ENCODE measurements at places on chromosomes 2 and 18. TPM values are rescaled to one million over a fixed set of nuclear protein-coding genes. Genes with fewer than 3 reads are reported as not detected.

- H3K27ac ChIP-seq: no peak overlapping the region
- no peak for DNase-seq
- peaks cover 8% of the 10 kb centered on the region for H3K36me3 ChIP-seq
- H3K27me3 ChIP-seq: no peaks in the 10 kb centered on the region
- no peak overlapping the region for H3K4me3 ChIP-seq
- H3K4me1 ChIP-seq: peaks cover 4% of the 10 kb centered on the region
Observed at GRCh38 chr2:43490252-43490786, 105.5 kb downstream of the THADA start.

CDKL4 gene
- 0.22 TPM for total RNA-seq

- H3K4me3 ChIP-seq: no peak overlapping the region
- peaks cover 37% of the 10 kb centered on the region for H3K36me3 ChIP-seq
- H3K4me1 ChIP-seq: peaks cover 19% of the 10 kb centered on the region
- H3K27me3 ChIP-seq: no peaks in the 10 kb centered on the region
Observed at GRCh38 chr2:32711219-32711618, 83.4 kb downstream of the TTC27 start.

- H3K4me3 ChIP-seq: no peak overlapping the region
- DNase-seq: no peak
- no peaks in the 10 kb centered on the region for H3K4me1 ChIP-seq
- H3K27ac ChIP-seq: no peak overlapping the region
- H3K36me3 ChIP-seq: no peaks in the 10 kb centered on the region
- no peaks in the 10 kb centered on the region for H3K27me3 ChIP-seq
Observed at GRCh38 chr2:13884291-13884976, 748.1 kb upstream of the LRATD1 start.

STK36 gene
- 19.0 TPM for total RNA-seq

GALR1 gene
- total RNA-seq: not detected

GRCh38 chr18:32911660-32912284 is 138.9 kb upstream of the KLHL14 start:
- H3K27ac ChIP-seq: no peak overlapping the region
- no peaks in the 10 kb centered on the region for H3K36me3 ChIP-seq
- H3K4me1 ChIP-seq: no peaks in the 10 kb centered on the region
- no peaks in the 10 kb centered on the region for H3K27me3 ChIP-seq

POTEF gene
- total RNA-seq: not detected

DNA sequence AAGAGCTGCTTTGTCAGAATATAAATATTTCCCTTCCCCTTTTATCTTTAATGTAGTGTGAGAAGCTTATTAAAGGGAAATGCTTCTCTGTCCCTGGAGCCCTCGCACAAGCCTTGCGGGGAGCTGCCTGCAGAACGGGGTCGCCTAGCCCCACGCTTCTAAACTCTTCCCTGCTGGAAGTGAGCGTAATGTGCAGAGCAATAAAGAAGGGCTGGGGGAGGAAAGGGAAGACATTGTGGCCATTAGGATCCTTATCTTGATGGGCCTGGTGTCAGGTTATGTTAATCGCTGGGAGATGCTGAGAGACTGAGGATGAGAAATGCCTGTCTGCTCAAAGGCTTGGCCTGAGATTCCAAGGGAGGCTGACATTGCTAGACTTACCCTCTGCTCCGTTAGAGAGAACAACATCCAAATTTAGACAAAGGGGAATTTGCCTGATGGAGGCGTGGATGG is 18.9 kb upstream of the FZD7 start:
- H3K27me3 ChIP-seq: peaks cover 8% of the 10 kb centered on the region
- H3K4me3 ChIP-seq: no peak overlapping the region
- H3K27ac ChIP-seq: no peak overlapping the region
- no peak for DNase-seq
- no peaks in the 10 kb centered on the region for H3K36me3 ChIP-seq

DSEL gene
- total RNA-seq: 0.12 TPM

GRCh38 chr2:24485197-24485596 is 5.9 kb upstream of the NCOA1 start:
- H3K27ac ChIP-seq: no peak overlapping the region
- no peaks in the 10 kb centered on the region for H3K36me3 ChIP-seq
- DNase-seq: no peak

GRCh38 chr2:85669549-85669948 is 1.6 kb upstream of the SFTPB start:
- H3K4me1 ChIP-seq: no peaks in the 10 kb centered on the region
- DNase-seq: no peak
- no peak overlapping the region for H3K4me3 ChIP-seq
- no peak overlapping the region for H3K27ac ChIP-seq

- peaks cover 13% of the 10 kb centered on the region for H3K27me3 ChIP-seq
- peak overlapping the region; percentile 25 for H3K27ac ChIP-seq
- H3K36me3 ChIP-seq: peaks cover 4% of the 10 kb centered on the region
- peak; percentile 56 for DNase-seq
Observed at GRCh38 chr2:96427917-96428316, 77.2 kb downstream of the NEURL3 start.

ECEL1 gene
- not detected for total RNA-seq

MDH1 gene
- 261 TPM for total RNA-seq

TFPI gene
- not detected for total RNA-seq

TCF7L1 gene
- total RNA-seq: 0.07 TPM

CHN1 gene
- 6.2 TPM for total RNA-seq

DNA sequence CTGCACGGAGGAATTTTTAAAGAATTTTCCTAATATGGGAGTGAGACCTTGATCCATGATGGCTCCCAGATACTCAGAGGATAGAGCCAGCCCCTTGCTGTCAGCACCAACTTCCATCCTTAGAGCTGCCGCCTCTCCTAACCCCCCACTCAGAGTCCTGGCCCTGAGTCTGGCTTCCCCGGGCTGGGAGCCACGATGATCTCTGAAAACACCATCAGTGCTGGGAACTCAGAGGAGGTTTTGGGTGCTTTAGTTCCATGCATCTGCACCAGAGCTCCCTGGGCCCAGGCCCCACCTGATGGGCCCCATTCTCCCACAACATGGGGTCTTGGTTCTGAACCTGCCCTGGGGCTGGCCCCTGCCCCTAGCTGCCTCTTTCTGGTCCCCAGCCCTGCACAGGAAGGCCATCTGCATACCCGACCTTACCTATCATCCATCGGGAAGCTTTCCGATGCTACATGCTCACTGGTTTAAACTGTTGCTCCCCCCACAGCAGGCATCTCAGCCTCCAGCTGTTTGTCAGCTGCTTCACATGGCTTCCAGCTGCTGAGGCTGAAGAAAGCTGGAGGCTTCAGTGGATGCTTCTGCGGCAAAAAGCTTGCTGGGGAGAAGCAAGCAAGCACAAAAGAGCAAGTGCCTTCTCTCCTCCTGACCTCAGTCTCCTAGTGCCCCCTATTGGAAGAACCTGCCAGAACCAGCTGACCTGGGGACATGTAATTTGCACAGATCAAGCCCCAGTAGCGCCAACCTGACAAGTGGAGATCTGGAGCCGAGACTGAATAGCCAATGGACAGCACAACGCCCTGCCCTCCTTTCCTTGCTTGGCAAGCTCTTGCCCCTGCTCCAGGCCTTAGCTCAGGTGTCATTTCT is 24.2 kb upstream of the RHOB start:
- no peak overlapping the region for H3K4me3 ChIP-seq
- no peaks in the 10 kb centered on the region for H3K27me3 ChIP-seq
- H3K4me1 ChIP-seq: peaks cover 16% of the 10 kb centered on the region
- no peaks in the 10 kb centered on the region for H3K36me3 ChIP-seq
- DNase-seq: peak; percentile 44

GRCh38 chr2:170462433-170463205 is 252.5 kb upstream of the SP5 start:
- H3K4me1 ChIP-seq: no peaks in the 10 kb centered on the region
- peaks cover 2% of the 10 kb centered on the region for H3K27me3 ChIP-seq
- no peaks in the 10 kb centered on the region for H3K36me3 ChIP-seq
- no peak overlapping the region for H3K4me3 ChIP-seq

- DNase-seq: no peak
- H3K36me3 ChIP-seq: no peaks in the 10 kb centered on the region
- no peak overlapping the region for H3K4me3 ChIP-seq
Observed at GRCh38 chr2:68931799-68932198, 20.9 kb downstream of the GKN2 start.

DNA sequence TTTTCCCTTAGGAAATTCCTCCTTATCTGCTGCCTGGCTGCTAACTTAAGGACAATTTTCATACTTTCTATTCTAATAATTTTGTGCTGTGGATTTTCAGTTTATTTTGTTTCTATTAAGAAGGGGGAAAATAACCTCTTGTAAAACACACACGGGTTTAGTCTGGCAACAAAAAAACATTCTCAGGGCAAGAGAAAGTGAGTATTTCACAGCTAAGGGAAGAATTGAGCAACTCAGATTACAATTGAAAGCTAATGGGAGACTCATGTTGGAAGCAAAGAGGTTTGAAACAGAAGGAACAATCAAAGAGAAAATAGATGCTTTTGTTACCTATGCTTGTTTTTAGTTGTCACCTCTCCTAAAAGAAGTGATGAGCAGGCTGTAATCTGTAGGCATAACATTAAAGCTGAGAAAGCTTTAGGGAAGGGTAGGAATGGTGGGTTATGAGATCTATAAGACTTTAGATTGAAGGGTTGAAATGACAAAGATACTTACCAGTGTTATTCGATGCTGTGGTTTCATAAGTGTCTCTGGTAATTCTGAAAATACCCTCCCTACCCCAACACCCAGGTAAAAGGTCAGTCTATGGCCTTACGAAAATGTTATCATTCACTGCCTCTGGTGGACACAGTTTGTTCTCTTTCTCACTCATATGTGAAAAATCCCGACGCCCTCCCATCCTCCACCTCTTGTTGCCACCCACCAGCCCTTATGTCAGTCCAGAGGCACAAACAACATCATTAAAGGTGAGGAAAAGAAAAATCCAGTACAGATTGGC is 510.9 kb downstream of the TXNL1 start:
- H3K36me3 ChIP-seq: no peaks in the 10 kb centered on the region
- no peak overlapping the region for H3K4me3 ChIP-seq
- no peaks in the 10 kb centered on the region for H3K27me3 ChIP-seq
- H3K27ac ChIP-seq: no peak overlapping the region
